ENCODE measurements at places on chromosomes 4 and X. TPM values are rescaled to one million over a fixed set of nuclear protein-coding genes. Genes with fewer than 3 reads are reported as not detected.

Gene CXorf49
- total RNA-seq = not detected

Gene SLC9B1
- total RNA-seq = 2.6 TPM

Gene AWAT2
- total RNA-seq = not detected

Gene FAM184B
- total RNA-seq = 5.1 TPM

Gene LNX1
- total RNA-seq = 2.4 TPM

Gene F11
- not detected for total RNA-seq

Gene CYLC1
- total RNA-seq = not detected

DNA sequence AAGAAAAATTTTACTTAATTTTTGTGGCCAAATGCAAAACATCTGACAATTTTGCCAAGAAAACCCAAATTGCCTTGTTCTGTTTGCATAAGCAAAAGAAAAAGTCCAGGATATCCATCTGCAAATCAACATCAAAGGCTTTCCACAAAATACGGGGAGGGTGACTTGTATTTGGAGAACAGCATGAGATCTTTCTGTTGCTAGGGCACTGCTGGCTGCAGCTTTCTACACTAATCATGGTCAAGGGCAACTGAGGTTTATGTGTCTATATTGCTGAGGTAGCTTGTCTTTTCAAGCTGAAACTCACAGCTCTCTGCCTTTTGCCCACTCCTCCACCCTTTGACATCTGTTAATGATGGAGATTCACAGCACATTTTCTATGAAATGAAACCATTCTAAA lies 389.1 kb downstream of the NKX6-1 start:
- no peak overlapping the region for H3K4me3 ChIP-seq
- no peaks in the 10 kb centered on the region for H3K36me3 ChIP-seq
- no peak overlapping the region for H3K27ac ChIP-seq
- no peaks in the 10 kb centered on the region for H3K27me3 ChIP-seq
- DNase-seq = no peak

GRCh38 chrX:16851827-16852226 lies 18.3 kb downstream of the RBBP7 start:
- peaks cover 23% of the 10 kb centered on the region for H3K36me3 ChIP-seq
- peaks cover 50% of the 10 kb centered on the region for H3K27me3 ChIP-seq
- no peak for DNase-seq
- H3K4me3 ChIP-seq = no peak overlapping the region
- no peak overlapping the region for H3K27ac ChIP-seq
- no peaks in the 10 kb centered on the region for H3K4me1 ChIP-seq

DNA sequence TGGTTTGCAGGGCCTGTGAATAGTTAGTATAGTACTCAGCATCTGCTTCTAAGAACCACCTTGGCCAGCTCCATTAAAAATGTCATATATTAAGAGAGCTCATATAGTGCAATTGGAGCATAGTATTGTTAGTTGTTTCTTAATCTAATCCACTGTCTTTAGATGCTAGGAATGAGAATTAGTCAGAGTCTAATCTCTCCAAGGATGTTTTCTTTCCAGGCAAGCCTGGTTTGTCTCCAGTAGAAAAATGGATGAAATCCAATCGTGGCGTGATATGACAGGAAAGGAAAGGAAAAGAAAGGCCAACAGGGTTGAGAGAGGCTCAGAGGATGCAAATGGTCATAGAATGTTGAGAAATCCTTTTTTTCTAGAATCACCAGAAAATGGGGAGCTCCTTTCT lies 15.0 kb upstream of the TMEM164 start:
- peak; percentile 71 for DNase-seq
- no peak overlapping the region for H3K4me3 ChIP-seq
- H3K27me3 ChIP-seq = peaks cover 13% of the 10 kb centered on the region

GRCh38 chr4:143411527-143412419 lies 75.1 kb downstream of the GAB1 start:
- peak overlapping the region; percentile 71 for H3K27ac ChIP-seq
- no peaks in the 10 kb centered on the region for H3K27me3 ChIP-seq
- peaks cover 3% of the 10 kb centered on the region for H3K36me3 ChIP-seq
- DNase-seq = peak; percentile 84

- peak; percentile 29 for DNase-seq
- no peaks in the 10 kb centered on the region for H3K27me3 ChIP-seq
- H3K4me1 ChIP-seq = peaks cover 4% of the 10 kb centered on the region
- H3K4me3 ChIP-seq = no peak overlapping the region
These were observed 5.5 kb upstream of the ING2 start for GRCh38 chr4:183499389-183499788.

- H3K4me1 ChIP-seq = peaks cover 2% of the 10 kb centered on the region
- H3K36me3 ChIP-seq = no peaks in the 10 kb centered on the region
- no peaks in the 10 kb centered on the region for H3K27me3 ChIP-seq
- no peak overlapping the region for H3K4me3 ChIP-seq
These were observed 297.7 kb upstream of the CLNK start for GRCh38 chr4:10982305-10982704.

DNA sequence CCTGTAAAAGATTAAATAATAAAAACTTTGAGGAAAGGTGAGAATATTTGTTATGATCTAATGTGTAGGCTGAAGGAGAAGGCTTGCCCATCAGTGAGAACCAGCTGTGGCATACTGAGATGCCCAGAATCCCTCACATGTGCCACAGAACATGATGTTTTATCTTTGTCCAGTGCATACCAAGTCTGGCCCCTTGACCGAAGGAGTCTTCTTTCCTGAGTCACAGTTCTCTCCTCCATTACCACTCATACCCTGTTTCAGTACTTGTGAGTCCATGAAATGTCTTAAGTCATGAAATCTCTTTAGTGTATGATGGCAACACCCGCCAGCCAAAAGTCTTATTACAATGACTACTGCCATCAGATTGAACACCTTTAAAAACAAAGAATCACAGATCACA lies 42.7 kb downstream of the PPARGC1A start:
- no peaks in the 10 kb centered on the region for H3K36me3 ChIP-seq
- no peaks in the 10 kb centered on the region for H3K27me3 ChIP-seq
- no peak overlapping the region for H3K4me3 ChIP-seq
- H3K27ac ChIP-seq = no peak overlapping the region
- DNase-seq = no peak
- no peaks in the 10 kb centered on the region for H3K4me1 ChIP-seq

DNA sequence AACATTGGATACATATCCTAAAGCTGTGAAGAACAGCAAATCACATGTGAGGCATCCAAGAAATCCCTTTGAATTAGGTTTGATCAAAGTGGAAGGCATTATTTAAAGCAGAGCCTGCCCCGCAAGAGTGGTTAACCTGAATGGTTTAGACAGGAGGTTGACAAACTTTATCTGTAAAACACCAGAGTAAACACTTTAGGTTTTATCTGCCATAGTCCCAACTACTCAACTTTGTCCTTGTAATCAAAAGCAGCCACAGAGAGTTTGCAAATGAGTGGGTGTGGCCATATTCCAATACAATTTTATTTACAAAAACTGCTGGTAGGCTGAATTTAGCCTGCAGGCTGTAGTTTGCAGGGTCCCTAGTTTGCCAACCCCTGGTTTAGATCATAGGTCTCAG lies 25.2 kb upstream of the FGFBP2 start:
- H3K27ac ChIP-seq = no peak overlapping the region
- peaks cover 34% of the 10 kb centered on the region for H3K36me3 ChIP-seq
- no peaks in the 10 kb centered on the region for H3K4me1 ChIP-seq
- DNase-seq = no peak
